ENCODE measurements at places on chromosomes 3 and 15. TPM values are rescaled to one million over a fixed set of nuclear protein-coding genes. Genes with fewer than 3 reads are reported as not detected.

Gene NCEH1
- 36.1 TPM for total RNA-seq

DNA sequence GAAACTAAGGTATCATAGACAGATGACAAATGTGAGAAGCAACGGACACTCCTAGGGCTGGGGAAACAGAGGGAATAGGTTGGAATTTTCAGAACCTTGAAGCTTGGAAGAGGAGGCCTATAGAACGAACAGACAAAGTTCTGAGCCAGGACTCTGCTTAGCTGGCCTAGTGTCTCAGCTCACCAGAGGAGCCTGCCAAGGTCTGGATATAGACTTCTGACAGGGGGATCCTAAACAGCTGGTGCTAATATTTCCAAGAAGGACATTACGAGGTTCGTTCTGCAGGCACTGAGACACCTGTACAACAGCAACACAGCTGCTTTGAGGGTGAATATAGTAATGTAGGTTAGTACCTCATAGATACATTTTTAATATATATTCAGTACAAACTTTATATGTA, 266.3 kb downstream of the CHL1 start:
- no peak for DNase-seq

Gene EPHA6
- 0.22 TPM for total RNA-seq

GRCh38 chr3:103513003-103513402, 1078.2 kb downstream of the ZPLD1 start:
- no peak for DNase-seq

- DNase-seq, result no peak
These were observed 111.1 kb downstream of the GABRB3 start for GRCh38 chr15:26661748-26662147.

Gene GOLGA6B
- total RNA-seq, result not detected

GRCh38 chr3:97306226-97306625, 458.3 kb upstream of the ARL6 start:
- DNase-seq, result no peak

DNA sequence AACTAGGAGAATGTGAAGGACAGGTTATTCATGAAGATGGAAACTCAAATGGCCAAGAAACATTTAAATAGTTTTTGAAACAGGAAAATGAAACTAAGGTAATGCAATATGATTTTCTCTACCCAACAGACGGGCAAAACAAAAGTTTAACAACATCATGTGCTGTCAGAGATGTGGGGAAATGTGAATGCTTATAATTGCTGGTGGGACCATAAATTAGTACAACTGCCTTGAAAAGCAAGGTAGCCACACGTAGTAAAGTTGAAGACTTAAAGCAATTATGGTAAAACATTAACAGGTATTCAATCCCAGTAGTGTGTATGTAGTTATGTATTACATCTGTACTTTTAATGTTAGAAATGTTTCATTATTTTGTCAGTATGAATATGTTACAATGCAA, 57.0 kb upstream of the C3orf80 start:
- DNase-seq, result no peak

Gene LCTL
- total RNA-seq, result not detected

GRCh38 chr15:47803767-47804166, 86.5 kb downstream of the SEMA6D start:
- DNase-seq, result no peak

Gene CRBN
- total RNA-seq, result 30.0 TPM

- DNase-seq, result no peak
These were observed 1.3 kb downstream of the ZNF445 start for GRCh38 chr3:44476181-44476611.

DNA sequence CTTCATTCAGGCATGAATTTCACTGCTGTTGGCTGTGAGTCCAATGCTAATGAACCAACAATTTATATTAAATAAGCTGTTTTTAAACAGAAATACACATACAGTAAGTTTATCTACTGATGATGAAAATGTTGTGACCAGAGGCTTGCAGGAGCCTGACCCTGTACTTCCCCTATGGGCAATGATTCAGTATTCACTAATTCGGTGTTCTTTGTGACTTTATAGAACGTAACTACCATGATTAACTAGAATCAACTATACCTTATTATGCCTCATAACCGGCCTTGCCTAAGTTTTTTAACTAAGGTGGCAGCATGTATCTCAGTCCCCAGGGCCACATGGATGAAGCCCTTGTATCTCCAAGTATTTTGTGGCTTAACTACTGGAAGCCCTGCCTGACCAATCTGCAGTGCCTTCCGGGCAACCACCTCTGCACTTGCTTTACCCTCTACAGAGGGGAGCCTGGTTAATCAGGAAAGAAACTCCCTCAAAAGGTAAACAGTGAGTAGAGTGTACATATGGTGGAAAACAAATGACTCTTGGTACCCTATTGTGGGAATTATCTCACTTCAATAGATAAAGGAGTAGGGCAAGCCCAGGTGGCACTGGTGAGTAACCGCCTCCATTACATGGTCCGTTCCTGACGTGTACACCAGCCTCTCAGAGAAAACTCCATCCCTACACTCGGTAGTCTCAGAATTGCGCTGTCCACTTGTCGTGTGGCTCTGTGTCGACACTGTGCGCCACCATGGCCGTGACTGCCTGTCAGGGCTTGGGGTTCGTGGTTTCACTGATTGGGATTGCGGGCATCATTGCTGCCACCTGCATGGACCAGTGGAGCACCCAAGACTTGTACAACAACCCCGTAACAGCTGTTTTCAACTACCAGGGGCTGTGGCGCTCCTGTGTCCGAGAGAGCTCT, 11.6 kb upstream of the CLDN18 start:
- no peak for DNase-seq

GRCh38 chr3:10708216-10708893, 107.7 kb upstream of the SLC6A11 start:
- no peak for DNase-seq

Gene C3orf20
- 0.08 TPM for total RNA-seq

Gene SUSD5
- 0.35 TPM for total RNA-seq

Gene SAMD7
- total RNA-seq, result not detected

DNA sequence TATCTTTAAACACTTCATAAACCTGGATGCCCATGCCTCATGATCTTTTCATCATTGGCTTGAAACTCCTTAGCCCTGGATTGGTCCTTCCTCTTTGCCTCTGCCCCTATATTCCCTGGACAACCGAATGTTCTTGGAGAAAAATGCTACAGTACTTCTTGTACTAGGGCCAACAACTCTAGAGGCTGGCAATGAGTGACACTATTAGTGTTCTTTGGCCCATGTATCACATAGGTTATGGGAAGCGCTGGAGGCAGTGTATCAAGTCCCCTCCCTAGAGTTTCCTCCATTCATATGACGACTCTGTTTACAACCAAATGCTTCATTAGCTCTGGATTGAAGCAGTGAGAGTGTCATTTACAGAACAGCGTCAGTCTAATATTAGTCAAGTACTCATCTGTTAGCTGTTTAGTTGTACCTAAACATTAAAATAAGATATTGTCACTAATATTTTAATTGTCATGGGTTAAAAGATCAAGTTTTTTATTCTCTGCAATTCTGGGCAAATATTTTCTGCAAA, 66.4 kb upstream of the MYO5C start:
- DNase-seq, result no peak

DNA sequence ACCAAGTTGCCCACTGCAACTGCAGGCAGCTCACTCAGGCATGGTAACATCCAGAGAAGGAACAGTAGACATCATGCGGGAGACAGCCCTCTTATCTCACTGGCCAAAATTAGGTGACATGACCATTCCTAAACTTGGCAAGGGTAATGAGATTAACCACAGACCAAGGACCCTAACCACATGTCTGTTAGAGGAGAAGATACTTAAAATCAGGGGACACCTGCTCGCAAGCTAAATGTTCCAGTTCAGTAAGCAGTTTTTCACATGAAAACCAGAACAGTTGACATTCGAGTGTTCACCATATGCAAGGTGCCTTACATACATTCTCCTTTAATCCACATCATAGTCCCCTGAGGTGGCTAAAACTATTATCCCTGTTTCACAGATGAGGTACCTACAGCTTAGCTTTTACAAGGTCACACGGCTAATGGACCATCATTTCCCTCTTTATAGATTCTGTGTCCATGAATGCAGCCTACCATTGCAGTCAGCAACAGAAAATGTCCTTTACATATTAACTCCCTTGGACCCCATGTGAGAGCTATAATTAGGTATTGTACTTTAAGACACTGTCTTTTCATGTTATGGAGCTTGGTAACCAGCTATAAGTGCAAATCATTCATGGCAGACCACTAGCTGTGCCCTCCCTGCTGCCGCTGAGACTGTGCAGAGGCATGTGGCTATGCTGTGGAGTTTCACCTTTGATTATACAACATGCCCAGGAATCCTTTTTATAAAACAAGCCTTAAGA, 154.1 kb downstream of the LIPC start:
- DNase-seq, result no peak

Gene GUCA1C
- total RNA-seq, result not detected

GRCh38 chr3:177426878-177427495, 229.7 kb upstream of the TBL1XR1 start:
- DNase-seq, result no peak

Gene SLC6A6
- total RNA-seq, result 13.0 TPM

Gene CASR
- 0.22 TPM for total RNA-seq

DNA sequence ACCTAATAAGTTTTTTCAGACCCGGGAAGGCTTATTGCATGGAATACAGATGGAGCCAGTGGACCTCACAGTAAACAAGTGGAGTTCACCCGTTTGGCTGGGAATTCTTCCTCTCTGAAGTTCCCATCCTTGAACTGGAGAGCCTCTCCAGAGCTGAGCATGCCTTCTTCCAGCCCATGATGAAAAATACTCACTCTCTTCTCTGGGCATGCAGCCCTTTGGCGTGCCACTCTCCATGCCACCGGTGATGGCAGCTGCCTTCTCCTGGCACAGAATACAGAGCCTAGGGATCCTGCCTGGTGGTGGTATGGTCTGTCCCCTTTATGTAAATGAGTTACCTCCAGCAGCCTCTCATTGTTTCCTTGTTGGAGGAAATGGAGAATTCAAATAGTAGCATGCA, 150.8 kb downstream of the LEKR1 start:
- no peak for DNase-seq

GRCh38 chr15:93709708-93710107, 521.7 kb upstream of the MCTP2 start:
- no peak for DNase-seq

- DNase-seq, result no peak
These were observed 12.9 kb downstream of the MON1A start for GRCh38 chr3:49916686-49917085.

DNA sequence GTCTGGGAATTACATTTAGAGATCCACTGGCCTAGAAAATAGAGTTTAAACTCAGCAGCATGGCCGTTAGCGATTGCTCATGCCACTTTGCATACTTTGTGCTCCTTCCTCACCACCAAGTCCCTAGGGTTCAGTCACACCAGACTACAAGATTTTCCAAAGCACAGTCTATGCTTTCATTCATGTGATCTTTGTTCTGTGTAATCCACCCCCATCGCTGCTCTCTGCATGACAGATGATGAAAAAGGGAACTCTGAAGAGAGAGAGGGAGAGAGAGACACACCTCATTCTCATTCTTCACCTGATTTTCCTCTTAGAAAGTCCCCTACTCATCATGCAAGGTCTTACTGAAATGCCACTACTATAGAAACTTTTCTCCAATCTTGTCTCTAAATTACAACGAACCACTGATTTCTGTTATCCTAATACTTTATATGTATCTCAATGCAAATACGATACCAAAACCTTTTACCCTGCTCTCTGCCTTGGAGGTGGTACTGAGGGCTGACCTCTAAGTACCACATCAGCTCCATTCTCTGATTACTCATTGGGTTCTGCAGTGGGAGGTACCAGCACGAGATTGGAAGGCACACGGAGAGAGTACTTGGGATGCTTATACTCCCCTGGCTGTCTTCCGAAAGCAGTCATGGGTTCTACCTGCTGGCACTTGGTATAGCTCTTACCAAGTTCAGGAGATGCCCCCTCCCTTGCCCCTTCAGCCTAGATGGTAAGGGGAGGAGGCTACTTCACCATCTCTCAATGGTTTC, 1.1 kb upstream of the PARP15 start:
- no peak for DNase-seq

DNA sequence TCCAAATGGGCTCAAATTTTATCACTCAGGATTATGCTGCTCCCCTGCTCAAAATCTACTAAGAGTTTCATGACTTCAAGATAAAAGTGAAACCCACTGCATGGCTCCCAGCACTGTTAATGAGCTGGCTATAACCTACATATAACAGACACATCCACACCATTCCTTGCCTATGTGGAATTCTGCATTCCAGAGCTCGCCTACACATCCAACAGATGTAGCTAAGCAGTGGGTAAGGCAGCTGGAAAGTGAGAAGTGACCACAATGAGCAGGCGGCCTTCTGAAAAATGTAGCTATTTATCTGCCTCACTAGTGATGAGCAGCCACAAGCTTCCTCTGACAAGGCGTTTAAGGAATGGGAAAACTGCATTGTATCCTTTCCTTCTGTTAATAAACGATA, 92.0 kb upstream of the TRIM42 start:
- DNase-seq, result no peak

- no peak for DNase-seq
These were observed 26.5 kb downstream of the PLOD2 start for GRCh38 chr3:146134348-146135117.

DNA sequence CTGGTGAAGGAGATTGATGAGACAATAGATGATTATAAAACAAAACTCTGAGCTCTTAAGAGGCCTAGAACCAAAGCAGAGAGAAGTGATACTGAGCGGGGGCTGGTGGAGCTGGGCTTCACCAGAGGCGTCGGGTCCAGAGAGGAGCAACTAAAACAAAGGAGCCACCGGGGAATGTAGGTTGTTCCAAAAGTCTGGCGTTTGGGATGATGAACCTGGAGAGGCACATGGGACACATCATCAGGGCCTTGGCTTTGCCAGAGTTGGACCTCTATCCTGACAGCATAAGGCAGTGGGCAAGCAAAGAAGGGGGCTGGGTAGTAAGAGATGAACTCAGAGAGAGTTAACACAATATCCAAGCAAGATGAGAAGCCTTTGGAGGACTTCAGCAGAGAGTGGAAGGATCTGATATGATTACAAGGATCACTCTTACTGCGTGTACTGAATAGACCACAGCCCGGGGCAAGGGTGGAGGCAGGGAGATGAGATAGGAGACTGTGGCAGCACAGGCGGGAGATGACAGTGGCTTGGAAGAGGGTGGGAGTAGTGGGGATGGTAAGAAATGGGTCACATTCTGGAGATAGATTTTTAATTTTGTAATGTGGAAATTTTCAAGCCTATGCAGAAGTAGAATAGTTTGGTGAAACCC, 36.0 kb upstream of the RASA2 start:
- no peak for DNase-seq

DNA sequence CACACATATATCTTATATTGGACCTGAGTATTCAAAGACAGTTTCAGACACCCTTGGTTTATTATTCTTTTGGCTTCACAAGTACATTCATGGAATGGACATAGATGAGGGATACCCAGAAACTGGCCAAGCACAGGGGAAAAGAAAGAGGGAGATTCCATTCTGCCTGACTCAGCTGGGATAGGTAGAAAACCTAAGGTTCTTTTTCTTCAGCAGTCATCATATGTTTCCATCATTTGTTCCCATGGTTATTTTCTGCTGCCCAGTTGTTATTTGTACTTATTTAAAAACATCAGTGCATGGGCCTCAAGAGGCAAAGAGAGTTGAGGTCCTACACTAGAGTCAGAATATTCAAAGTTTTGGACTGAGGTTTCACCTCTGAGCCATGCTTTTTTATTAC, 91.8 kb downstream of the FILIP1L start:
- DNase-seq, result no peak

GRCh38 chr3:115186351-115187148, 39.5 kb upstream of the ZBTB20 start:
- no peak for DNase-seq

- no peak for DNase-seq
These were observed 21.7 kb downstream of the GTF2E1 start for GRCh38 chr3:120764206-120764605.

Gene UNC13C
- 0.13 TPM for total RNA-seq

Measured in colonic mucosa (tissue), 4 donors.